ENCODE measurements at places on chromosomes 7 and 10.

DNA sequence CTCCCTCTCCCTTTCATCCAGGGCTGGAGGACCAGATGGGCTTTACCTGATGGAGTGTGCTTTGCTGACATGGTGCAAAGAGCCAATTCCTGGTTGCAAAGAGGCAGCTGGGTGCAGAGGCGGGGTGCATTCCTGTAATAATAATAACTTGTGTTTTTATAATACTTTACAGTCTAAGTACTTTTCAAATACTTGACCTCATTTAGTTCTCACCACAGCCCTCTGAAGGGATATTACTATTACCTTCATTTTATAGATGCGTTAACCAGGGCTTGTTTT, 70.4 kb downstream of the TCF7L2 start:
- DNase-seq: no peak

DNA sequence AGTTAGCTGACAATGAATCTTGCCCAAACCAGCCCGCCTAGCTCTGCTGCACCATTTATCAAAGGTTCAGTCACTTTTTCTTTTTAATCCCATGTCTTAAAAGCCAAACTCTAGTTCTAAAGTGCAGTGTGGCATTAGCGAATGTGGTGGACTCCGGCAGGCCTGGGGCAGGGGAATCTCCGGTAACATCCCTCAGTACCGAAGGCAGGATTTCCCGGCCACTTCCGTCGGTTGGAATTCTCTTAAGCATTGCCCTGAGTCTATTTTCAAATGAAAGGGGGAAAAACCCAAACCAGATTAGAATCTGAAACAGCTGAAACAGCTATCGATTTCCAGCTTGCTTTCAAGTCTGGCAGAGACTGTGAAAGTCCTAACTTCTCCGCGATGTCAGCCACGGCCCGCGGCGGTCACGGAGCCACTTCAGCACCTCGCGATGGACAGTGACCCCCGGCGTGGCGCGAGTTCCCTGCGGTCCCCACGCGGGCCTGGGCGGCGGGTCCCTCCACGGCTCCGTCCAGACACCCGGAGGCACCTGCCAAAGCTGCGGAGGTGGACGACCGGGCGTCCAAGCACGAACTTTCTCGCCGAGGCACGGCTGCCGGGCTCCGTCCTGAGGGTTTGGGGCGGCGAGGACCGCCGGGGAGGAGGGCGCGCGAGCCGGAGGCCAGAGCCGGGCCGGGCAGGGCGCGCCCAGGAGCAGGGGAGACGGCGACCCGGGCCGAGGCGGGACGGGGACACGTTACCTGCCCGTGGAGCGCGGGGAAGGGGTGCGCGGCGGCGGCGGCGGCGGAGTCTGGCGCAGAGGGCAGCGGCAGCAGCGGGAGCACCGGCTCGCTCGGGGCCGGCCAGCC, 745 bp downstream of the TCERG1L start:
- DNase-seq: no peak

- no peak for DNase-seq
These were observed 30.7 kb downstream of the DUSP5 start for GRCh38 chr10:110528224-110528996.

- peak; percentile 13 for DNase-seq
These were observed 43.3 kb downstream of the ETV1 start for GRCh38 chr7:13946181-13946580.

DNA sequence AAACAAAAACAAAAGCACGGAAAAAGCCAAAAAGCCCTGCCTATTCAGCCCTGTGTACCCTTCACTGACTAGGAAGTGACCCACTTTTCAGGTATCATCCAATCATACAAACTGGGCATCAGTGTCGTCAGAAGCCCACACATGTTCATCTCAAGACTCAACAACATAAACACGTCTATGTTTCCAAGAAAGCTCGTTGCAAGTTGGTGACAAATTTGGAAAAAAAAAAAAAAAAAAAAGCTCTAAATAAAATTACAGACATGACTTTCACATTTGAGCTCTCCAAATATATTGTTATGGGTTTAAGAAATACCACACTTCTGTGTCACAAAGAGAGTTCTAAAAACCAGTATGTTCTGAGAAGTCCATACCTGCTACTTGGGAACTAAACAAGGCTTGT, 204.7 kb upstream of the KLF14 start:
- DNase-seq: no peak

GRCh38 chr7:32357535-32358277, 132.5 kb downstream of the LSM5 start:
- no peak for DNase-seq

Data from epithelial cell of proximal tubule (primary cell).